Astrocyte (in vitro differentiated cells and primary cell): ENCODE measurements at places on chromosomes 12 and 14.

GRCh38 chr12:68932128-68932960 lies 627 bp downstream of the CPM start:
- peak; percentile 17 for DNase-seq

GRCh38 chr14:105368910-105369652 lies 29.3 kb upstream of the TEX22 start:
- no peak for DNase-seq

- DNase-seq: peak; percentile 91
These were observed 17.7 kb upstream of the NEDD1 start for GRCh38 chr12:96889273-96889933.

DNA sequence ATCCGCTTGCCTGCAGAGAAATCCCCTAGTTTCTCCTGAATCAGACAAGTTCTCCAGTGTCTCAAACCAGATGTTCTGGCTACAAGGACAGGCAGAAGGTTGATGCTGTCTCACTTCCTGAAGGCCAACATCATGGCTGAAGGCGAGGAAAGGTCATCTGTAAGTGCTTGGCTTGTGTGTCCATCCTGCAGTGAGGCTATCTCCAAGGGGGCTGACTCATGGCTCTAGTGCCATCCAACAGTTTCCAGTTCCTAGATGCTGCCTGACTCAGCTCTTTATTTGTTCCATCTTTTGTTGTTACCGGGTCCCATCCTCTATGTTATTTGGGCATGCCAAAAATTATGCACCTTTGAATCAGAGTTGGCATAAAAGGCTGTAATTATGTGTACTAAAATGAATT lies 232.1 kb upstream of the TBX3 start:
- peak; percentile 62 for DNase-seq

DNA sequence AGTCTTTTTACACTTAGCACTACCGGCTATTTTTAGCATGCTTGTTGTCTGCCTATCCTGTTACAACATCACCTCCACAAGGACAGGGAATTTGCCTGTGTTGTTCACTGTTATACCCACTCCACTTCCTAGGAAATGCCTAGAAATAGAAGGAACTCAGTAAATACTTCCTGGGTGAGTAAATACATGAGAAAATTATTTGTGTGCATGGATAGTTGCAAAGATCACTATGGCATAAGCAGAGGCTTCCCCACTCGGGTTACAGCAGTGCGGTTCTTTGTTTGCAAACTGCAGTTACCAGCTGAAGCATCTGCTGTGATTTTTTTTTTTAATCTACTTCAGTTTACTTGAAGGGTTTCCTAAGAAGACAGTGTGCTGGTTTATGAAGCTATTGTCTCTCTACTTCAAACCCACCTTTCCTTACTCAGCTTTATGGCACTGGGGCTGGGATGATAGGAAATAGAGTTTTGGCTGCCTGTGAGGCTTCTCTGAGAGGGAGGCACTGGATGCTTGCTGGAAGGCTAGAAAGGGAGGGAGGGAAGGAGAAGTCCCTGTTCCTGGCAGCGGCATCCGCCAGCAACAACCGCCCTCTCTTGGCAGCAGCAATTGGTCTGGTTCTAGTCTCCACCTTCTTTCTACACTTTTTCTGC lies 29.0 kb downstream of the PDE6H start:
- peak; percentile 19 for DNase-seq

DNA sequence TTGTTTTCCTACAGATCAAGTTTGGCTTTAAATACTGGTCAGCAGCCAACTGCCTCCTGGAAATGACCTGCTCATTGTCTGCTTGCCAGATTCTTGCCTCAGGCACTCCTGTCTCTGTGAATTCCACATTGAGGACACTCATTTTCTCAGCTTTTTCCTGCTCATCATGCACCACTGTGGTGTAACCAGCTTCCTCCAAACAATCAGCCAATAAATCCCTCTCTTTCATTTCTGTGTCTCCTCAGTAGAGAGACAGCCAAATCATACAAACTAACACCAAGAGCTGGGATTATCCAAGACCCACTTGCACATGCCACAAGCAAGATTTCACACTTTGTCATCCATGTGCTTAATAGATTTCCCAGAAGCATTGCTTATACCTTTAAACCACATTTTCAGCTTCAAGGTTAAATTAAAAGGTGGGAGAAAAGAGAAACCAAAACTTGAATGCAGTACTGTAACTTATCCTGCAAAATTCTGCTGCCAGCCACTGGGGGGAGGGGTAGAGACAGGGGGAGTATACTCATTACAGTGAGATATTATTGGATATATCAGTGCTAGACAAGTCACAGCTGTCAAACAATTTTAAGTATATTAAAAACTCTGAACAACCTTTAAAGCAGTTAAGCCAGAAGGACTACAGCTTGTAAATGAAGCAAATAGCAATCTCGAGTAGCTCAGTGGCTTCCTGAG lies 105.0 kb downstream of the PPP2R5E start:
- DNase-seq: peak; percentile 96
